Inflammatory macrophage treated with lipopolysaccharide for 4 hours (primary cell): ENCODE measurements at places on chromosomes 4 and X.

DNA sequence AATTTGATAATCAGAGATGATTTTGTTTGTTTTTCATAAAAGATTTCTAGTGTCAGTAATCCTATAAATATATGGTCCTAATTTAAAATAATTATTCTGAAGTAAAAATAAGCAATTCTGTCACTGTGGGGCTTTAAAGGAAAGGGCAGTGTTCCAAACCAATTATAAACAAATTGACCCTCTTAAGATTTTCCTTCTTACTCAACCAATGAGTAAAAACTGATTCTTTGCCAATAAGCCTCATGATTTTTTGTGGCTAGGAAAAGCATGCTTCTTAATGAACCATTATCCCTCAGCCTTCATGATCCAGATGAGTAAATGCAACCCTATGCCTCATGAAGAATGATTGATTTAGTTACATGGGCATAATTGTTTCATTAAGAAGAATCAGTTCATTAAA lies 1010.4 kb downstream of the ADGRL3 start:
- DNase-seq, result no peak

GRCh38 chr4:2042204-2042946 lies 16.8 kb upstream of the NAT8L start:
- DNase-seq, result peak; percentile 22

DNA sequence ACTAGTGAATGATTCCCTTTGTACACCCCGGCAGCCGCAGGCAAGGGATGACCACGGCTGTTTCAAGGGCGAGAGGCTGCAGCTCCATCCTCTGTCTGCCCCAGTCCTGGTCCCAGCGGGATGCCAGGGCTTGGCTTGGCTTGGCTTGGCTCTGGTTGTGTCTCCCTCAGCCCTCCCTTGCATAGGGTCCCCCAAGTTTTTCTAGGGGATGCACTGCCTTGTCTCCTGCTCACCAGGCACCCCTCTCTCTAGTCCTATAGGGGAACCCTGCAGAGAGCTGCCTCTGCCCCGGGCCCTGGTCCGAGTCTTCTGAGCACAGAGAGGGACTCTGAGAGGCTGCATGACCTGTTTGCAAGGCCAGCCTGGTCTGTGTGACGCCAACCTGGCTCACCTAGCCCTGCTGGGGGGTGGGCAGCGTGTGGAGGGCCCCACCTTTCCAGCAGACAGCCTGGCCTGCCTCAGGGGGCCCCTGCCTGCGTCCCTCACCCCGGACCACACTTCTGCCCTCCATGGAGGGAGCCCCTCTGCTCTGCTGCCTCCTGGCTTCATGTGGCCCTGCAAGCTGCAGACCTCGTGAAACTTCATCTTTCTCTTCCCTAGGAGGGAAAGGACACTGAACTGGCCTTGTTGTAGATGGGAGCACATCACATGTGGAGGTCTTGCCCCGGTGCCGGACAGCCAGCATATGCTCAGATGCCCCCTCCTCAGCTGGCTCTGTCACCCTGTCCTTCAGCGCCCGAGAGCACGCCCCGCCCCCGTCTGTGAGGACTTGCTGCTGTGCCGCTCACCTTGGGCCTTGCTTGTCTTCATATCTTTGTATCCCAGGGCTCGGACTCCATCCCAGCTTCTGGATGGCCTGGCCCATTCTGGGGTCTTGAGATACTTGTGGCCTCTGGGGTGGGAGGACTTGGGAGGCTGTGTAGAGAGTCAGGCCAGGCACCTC lies 16.4 kb downstream of the SORCS2 start:
- no peak for DNase-seq

DNA sequence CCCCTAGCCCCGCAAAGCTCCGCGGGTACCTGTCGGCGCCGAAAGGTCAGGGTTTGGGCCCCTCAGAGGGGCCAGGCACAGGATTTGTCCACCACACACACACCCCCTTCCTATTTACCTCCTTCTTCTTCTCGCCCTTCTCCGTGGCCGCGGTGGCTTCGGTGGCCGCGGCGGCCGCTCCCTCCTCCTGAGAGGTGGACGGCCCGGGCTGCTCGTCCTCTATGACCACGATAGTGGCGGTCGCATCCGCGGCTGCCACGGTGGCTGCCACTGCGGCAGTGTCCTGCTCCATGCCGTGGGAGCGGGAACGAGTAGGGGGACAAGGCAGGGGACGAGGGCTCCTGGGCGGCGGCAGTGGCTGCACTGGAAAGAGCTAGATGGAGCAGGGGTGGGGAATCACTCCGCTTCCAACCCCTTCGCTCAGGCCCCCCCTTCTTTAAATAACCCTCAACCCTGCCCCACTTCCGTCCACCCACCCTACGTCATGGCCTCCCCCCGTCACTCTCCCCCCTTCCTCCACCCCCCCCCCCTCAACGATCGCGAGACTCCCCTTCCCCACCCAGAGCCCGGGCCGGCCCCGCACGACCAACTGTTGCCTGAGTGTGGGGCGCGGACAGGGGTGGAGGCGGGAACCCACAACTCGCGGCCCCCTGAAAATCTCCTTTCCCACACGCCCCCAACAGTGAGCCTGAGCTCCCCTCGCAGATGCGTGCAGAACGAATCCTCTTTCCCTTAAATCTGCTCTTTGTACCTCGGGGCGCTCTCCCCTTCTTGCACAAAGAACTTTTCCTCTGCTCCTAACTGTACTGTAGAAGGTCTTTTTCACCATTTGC lies at the start of gene SMARCA1:
SMARCA1 (minus strand) TSS at position 412 of the 833 bp plus-strand sequence; CDS start at position 292, 120 bp downstream.
- DNase-seq, result no peak

DNA sequence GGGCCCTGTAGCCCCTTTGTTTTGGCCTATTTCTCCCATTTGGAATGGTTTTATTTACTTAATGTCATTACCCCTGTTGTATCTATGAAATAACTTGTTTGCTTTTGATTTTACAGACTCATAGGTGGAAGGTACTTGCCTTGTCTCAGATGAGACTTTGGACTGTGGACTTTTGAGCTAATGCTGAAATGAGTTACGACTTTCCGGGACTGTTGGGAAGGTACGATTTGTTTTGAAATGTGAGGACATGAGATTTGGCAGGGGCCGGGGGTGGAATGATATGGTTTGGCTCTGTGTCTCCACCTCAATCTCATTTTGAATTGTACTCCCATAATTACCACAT lies 39.4 kb downstream of the NLRP2B start:
- DNase-seq, result no peak

DNA sequence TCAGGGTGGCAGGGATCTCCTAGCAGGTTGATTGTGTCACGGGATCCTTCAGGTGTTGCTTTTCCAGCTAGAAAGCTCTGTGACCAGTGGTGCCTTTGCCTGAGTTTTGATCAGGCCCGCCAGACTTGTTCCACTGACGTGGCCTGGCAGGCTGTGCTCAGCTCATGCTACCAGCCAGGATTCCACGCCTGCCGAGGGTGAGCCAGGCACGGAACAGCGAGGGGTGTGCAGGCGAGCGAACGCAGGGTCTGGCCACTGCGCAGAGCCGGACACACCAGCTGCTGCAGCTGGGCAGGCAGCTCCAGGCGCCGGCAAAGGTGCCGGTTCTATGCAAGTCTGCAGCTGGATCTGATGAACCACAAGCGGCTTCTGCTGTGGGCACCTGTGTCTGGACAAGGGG lies 17.1 kb upstream of the SAT1 start:
- no peak for DNase-seq

DNA sequence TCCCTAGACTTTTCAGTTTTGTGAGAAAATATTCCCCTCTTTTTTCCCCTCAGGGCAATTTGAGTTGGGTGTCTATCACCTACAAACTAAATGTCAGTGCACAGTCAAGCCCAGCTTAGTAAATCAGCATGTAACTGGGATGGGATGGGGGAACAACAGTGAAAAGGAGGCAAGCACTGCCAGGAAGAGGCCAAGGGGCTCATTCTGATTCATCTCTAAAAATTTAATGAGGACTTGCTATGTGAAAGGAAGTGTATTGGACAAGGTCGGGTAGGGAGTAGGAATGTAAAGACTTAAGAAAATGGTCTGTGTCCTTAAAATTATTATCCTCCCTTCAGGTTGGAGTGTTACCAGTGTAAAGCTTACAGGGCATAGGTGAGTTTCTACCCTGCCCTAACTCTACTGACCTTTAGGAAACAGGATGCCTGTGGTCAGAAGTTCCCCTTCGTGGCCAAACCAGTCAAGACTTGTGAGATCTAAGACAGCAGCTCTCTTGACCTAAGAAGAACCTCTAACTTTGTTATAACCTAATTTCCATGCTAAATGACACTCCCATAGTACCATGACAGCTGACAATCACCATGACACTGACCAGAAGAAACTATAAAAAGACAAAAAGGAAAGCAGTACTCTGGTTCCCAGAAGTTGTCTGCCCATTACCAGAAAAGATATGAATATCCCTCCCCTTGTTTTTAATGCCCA lies 194.4 kb upstream of the LDB2 start:
- no peak for DNase-seq

GRCh38 chr4:149353241-149353640 lies 462.4 kb downstream of the IQCM start:
- DNase-seq, result no peak

DNA sequence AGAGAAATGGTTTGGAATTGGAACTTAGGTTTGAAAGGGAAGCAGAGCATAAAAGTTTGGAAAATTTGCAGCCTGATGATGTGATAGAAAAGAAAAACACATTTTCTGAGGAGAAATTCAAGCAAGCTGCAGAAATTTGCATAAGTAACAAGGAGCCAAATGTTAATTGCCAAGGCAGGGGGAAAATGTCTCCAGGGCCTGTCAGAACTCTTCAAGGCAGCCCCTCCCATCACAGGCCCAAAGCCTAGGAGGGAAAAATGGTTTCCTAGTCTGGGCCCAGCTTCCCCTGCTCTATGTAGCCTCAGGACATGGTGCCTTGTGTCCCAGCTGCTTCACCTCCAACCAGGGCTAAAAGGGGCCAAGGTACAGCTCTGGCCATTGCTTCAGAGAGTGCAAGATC lies 21.2 kb upstream of the DUSP21 start:
- DNase-seq, result no peak

DNA sequence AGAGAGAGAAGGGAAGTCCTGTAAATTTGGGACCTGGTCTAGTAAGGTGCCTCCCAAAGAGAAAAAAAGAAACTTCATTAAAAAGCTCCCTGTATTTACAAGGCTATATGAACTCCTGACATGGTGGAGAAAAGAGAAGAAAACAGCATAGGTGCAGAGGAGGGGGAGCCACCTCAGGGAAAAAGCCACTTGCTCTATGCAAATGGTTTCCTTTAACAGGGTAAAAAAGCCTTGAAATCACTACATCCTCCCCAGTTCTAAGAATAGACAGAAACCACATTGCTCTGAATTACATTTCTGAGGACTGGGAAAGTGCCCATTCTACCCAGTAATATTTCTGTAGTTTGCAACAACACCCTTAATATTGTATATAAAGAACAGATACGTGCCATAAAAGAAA lies 165.5 kb downstream of the KLF8 start:
- no peak for DNase-seq

DNA sequence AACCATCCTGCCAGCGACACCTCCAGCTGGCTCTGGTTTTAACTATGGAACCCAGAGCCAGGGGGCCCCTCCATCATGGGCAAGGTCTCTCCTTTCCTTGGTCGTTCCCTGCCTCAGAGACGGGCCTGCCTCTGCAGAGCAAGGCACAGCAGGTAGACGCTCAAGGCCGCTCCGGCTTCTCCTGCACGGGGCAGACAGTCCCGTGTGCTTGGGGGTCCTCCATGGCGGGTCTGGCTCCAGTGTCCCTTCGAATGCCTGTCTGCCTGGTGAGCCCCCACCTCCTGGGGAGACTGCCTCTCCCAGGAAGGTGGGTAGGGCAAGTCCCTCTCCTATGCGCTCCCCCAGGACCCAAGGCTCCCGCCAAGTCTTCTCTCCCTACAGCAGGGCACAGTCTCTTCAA lies 71.5 kb downstream of the ACOX3 start:
- no peak for DNase-seq

- no peak for DNase-seq
Measured at GRCh38 chr4:113497154-113497884, 264.2 kb downstream of the CAMK2D start.

- DNase-seq, result no peak
Measured at GRCh38 chr4:53060278-53060677, 198.2 kb downstream of the RASL11B start.

DNA sequence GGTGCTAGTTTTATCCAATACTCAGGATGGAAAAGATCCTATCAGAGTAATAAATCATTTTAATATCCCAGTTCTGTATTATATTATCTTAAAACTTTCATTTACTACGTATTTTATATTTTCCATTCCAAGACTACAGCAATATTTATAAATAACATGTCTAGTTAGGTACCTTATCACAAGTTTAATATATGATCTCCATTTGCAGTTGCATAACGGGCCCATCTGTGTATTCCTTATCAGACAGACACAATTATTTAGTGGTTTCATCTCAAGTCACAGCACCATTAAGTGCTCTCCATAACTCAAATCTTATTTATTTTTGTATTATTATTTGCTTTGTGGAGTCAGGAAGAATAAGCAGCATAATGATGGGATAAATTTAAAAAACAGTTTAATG lies 333.9 kb downstream of the SH2D1A start:
- DNase-seq, result no peak

DNA sequence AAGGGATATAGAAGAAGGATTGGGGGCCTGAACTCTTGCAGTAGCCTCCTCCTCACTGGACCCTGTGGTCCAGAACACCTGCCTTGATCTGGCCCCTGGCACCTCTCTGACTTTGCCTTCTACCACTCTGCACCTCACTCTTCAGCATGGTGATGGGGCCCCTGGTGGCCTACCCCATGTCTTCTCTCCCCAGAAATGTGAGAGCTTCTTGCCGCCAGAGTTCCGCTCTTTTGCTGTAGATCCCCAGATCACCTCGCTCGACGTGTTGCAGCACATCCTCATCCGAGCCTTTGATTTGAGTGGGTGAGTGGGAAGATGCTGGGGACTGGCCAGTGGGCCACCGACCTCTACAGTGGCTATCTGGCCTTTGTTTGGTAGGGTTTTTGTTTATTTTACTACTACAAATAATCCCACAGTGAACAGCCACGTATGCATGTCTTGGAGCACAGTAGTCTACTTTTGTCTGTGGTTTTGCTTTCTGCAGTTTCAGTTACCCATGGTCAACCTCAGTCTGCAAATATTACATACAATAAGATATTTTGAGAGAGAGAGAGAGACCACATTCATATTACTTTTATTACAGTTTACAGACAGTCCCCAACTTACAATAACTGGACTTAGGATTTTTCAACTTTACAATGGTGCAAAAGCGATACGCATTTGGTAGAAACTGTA lies 1.8 kb downstream of the TBC1D25 start:
- no peak for DNase-seq

GRCh38 chrX:29926056-29926455 lies 289.3 kb upstream of the MAGEB2 start:
- DNase-seq, result no peak

DNA sequence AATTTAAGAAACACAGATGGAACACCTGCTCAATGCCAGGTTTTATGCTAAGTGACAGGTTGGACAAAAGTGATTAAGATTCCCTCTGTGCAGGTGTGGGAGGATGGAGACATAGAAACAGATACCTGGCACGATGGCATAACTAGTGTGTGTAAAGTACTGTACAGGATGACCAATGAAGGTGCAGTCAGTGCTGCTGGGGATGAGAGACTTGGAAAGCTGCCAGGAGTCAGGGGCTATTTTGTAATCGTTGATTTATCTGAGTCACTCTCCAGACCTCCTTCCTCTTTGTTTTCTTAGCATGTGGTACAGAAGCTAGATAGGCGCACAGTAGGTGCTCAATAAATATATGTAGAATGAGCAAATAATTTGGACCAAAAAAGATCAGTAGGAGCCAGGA lies 58.2 kb downstream of the CWH43 start:
- no peak for DNase-seq

- no peak for DNase-seq
Measured at GRCh38 chrX:136199365-136199764, 51.8 kb downstream of the MAP7D3 start.

- no peak for DNase-seq
Measured at GRCh38 chr4:10015140-10015753, 6.0 kb downstream of the SLC2A9 start.
